Gastroesophageal sphincter (tissue), 4 donors: ENCODE measurements at places on chromosomes 6 and 20.
A peak's percentile ranks its signal among the peaks of the same experiment; 100 is the strongest.

DNA sequence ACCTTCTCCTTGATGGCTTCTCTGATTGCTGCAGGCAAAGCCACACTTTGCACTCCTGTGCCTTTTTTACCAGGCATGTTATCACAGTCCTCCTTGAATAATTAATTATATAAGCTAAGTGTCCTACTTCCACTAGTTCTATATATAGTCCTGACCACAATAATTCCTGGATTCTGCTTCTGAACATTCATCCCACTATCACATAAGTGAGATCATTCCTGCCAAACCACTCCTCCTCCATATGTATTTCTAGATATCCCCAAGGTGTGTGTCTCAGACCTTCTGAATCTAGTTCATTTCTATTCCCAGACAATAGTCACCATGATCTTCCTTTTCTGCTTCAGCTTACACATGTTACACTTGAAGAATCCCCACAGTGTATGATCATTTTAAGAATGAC is 1237.5 kb upstream of the MAP3K7 start:
- no peak for ATAC-seq

DNA sequence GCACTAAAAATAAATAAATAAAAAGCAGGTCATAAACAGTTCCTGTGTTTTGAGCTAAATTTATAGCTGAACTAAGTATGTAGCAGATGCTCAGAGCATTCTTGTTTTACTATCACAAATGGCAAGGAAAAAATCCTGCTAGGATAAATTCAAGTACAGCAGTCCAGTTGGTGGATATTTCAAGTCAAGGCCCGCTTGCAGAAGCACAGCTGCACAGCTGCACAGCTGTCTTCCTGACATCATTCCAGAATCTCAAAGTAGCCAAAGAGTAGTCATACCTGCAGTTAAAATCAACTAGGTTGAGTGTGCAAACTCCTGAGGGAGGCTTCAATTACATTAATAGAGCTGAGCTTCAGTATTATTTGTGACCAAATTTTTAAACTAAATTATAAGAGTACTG is 297.7 kb upstream of the MANEA start:
- no peak for ATAC-seq

DNA sequence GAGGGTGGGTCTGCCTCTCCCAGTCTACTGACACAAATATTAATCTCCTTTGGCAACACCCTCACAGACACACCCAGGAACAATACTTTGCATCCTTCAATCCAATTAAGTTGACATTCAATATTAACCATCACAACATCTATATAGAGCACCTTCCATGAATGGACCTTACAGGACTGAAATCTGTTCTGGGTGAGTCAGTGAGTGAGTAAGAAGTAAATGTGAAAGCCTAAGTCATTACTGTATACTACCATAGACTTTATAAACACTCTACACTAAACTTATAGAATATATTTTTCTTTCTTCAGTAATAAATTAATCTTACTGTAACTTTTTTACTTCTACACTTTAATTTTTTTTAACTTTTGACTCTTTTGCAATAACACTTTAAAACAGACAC is 993.8 kb upstream of the MAP3K7 start:
- no peak for ATAC-seq

DNA sequence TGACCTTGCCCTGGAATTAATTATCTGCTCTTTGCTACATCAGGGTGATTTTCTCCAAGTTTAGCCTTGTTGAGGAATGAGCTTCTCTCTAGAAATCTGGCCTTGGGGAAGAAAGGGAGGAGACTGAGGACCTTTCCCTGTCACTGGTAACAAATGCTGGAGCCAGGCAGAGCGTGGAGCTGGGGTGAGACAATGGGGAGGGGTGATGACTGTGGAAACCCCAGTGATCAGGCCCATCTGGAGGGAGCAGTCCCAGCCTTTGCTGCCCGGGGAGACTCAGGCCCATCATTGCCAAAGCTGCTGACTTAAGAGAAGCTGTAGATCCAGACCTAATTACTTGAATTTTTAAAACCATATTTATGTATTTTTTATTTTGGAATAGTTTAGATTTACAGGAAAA is 31.3 kb downstream of the BCAS4 start:
- ATAC-seq, result no peak

DNA sequence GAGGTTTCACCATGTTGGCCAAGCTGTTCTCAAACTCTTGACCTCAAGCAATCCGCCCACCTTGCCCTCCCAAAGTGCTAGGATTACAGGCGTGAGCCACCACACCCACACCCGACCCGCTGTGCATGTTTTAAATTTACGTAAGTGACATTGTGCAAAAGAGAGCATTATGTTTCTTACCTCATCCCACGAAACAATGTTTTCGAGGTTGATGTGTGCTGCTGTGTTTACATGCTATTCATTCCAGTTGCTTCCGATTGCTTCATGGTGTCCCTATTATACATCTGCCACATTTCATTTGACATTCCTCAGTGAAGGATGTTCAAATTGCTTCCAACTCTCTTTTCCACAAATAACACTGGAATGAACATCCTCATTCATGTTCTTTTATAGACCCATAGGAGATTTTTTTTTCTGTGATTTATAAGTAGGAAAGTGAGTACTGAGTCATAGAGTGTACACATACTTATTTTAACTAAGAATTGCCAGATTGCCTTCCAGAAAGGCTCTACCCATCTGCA is 403.9 kb upstream of the JARID2 start:
- peak; percentile 95 for ATAC-seq
